ENCODE measurements at places on chromosomes 13 and 19.

DNA sequence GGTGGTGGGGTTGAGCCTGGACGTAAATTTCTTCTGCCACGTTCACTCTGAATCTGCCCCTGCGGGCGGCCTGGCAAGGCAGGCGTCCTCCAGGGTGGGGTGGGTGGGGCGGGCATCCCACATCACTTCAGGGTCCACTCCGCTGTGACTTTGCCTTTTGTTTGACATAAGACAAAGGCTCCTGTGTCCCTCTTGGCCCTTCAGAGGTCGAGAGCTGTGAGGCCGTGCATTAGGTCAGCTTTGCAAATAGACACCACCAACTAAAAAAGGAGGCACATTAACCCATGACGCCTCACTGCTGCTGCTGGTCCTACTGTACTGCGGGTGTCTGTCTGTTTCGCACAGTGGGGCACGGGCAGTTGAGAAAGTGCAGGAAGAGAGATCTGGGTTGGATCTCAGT lies 10.5 kb upstream of the ZNF536 start:
- no peak for DNase-seq

- DNase-seq: peak; percentile 94
Measured at GRCh38 chr13:110412132-110412914, 105.2 kb downstream of the COL4A2 start.

GRCh38 chr13:100128373-100128772 lies 39.5 kb downstream of the PCCA start:
- no peak for DNase-seq

DNA sequence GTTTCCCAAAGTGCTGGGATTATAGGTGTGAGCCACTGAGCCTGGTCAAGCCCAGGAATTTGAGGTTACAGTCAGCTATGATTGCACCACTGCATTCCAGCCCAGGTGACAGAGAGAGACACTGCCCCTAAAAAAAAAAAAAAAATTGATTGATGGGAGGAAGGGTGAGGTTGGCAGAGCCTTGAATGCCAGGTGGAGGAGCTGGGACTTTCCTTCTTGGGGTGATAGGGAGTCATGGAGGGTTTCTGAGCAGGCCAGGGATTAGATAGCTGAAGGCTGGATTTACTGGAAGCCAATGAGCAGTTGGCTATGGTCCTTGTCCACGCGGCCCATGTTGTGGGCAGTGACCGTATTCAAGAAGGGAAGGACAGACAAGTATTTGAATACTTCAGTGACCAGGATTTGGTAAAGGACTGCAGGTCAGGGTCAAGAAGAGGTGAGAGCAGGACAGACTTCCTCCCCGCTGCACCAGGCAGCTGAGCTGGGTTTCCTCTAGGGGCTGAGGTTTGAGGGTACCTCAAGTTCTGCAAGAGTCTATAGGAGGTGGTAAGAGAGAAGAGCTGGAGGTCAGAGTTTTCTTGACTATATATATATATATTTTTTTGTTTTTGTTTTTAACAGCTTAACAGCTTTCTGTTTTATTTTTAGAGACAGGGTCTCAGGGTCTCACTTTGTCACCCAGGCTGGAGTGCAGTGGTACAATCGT lies 6.9 kb upstream of the ICAM4 start:
- no peak for DNase-seq

GRCh38 chr19:6253954-6254733 lies 25.6 kb downstream of the MLLT1 start:
- DNase-seq: no peak

- DNase-seq: no peak
Measured at GRCh38 chr13:30924721-30925120, 7.7 kb upstream of the TEX26 start.

- DNase-seq: no peak
Measured at GRCh38 chr19:3792114-3792513, 5.9 kb upstream of the MATK start.

DNA sequence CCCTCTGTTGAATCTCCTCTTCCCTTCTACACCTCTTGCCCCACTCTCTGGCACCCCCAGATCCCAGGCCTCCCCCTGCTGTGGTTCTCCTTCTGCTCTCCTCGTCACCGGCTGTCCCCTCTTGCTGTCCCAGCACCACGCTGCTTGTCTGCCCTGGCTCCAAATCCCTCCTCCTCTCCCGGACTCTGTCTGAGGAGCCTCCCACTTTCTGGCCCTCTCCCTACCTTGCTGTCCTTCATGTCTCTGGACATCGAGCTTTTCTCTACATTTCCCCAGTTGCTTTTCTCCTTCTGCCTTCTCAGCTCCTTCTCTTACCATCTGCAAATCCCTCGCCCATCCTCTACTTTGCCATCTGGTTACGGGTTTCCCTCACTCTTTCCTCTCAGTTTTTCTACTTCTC lies 1.2 kb downstream of the ZNF347 start:
- DNase-seq: peak; percentile 19

DNA sequence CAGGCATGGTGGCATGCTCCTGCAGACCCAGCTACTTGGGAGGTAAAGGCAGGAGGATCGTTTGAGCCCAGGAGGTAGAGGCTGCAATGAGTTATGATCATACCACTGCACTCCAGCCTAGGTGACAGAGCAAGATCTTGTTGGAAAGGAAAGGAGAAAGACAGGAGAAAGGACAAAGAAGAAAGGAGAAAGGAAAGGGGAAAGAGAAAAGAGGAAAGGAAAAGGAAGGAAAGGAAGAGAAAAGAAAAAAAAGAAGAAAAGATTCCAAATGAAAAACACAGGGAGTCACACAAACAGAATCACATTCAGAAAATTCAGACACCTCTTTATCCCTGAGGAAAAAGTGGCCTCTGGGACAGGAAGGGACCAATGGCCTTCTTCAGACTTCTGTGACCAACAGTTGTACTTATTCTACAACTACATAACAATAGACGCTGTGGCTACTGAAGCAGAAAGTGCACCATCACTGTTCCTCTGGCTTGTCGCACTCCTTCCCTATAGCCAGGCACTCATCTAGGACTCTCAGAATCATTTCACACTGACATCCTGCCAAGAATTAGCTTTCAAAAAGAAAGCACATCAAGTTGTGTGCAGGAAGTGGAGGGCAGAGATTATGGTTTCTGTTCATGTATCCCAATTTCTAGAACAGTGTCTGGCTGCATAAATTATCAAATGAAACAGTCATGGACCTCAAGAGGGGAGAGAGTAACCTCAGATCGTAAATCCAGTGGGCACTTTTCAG lies 5.9 kb downstream of the MTMR6 start:
- no peak for DNase-seq

GRCh38 chr19:34732612-34733211 lies 1.3 kb upstream of the ZNF181 start:
- peak; percentile 39 for DNase-seq

DNA sequence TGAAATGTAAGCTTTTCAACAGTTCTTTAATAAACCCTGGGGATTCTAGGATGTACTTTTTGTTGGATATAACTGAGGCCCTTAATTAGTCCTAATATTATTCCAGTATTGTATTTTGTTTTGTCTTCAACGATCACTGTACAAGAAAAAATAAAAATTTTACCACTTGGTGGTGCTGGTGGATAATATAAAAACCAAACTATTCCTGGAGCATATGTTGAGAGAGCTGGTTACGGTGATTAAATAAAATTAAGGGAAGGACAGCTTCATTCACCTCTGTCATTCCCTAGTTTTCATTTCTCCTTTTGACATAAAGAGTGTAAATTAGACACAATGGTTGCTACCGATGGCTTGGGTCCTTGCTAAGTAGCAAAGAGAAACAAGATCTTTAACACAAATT lies 598.6 kb upstream of the PCDH20 start:
- no peak for DNase-seq

DNA sequence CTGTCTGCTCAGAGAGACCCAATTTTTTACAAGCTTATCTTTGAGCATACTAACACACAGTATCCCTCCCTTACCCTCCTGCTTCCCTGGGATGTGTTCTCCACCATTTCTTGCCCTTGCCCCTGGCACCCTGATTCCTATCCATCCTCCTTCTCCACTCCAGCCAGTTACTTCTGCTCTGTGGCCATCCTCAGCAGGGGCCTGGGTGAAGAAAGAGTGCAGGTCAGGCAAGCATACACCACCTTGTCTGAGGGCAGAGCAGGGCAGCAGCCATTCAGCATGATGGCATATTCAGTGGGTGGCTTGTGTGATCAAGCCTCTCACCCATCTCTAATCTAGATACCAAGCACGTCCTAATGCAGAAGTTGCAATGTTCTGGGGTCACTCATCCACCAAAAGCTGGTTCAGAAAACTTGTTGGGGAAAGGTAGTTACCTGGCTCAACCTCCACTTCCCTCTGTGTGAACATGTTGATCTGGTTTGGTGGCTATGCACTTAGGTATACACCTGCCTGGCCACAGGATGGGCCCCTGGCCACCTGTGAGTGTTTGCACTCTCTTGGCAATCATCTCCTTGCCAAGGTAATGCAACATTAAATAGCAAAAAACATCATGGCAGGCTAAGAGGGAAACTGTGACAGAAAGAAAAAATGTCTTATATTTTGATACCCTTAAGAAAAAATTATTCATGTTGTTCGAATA lies 900.3 kb upstream of the MIR17HG start:
- no peak for DNase-seq

- DNase-seq: no peak
Measured at GRCh38 chr13:52356327-52356726, 49.6 kb downstream of the THSD1 start.

DNA sequence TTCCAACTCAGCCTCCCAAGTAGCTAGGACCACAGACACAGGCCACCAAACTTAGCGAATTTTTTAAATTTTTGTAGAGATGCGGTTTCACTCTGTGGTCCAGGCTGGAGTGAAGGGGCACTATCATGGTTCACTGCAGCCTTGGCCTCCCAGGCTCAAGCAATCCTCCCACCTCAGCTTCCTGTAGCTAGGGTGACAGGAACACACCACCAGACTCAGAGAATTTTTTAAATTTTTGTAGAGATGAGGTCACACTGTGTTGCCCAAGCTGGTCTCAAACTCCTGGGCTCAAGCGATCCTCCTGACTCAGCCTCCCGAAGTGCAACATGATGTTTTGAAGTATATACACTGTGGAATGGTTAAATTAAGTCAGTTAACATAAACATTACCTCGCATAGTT lies 263.6 kb downstream of the OXGR1 start:
- no peak for DNase-seq

DNA sequence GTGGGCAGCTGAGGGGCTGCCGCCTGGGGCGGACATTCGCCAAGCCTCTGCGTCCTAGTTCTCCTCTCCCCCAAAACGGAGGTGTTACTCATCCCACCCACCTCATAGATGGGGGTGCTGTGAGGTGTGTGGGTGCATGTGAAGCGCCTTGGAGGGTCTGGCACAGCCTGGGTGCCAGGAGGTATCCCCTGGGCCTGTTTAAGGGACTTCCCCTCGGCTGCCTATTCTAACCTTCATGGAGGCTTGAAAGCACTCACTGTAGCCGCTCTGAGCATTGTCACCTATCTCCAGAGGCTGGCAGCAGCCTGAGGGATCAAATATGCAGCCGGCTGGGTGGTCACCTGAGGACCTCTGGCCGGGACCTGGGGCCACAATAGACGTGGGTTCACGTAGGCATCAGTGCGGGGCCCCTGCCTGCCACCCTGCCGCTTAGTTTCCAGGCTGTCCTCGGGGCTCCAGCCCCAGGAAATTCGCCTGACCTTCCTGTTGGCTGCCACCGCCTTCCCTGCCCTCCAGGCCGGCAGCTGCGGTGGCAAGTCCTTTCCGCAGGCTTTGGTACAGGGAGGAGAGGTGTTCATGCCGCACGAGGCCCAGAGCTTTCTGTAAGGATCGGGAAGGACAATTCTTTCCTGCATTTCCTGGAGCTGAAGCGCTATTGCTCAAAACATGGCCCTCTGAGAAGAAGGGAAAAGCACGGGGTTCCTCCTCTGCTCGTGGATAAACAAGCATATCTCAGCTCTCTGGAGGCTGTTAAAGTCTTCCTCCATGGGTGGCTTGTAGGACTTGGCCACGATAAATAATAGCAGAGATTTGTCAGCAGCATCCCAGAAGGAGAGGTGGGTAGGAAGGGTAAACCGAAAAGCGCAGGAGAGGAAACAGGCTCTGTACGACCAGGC lies 4.6 kb downstream of the COL4A2 start:
- no peak for DNase-seq

GRCh38 chr19:37950471-37951175 lies 43.6 kb downstream of the SIPA1L3 start:
- no peak for DNase-seq

DNA sequence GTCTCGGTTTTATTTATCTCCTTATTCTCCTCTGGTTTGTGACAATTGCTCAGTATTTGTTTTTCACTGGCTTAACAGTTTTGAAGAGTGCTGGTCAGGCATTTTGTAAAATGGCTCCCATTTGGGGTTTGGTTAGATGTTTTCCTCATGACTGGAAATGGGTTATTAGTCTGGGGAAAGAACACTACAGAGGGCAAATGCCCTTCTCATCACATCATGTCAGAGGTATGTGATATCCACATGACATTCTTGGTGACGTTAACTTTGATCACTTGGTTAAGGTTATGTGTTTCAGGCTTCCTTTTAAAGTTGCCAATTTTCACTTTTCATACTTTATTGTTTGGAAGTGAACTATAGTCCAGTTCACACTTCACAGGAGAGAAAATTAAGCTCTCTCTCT lies 74.8 kb upstream of the KLHL1 start:
- DNase-seq: no peak

GRCh38 chr19:39969266-39969665 lies 1.7 kb upstream of the PSMC4 start:
- no peak for DNase-seq
